ENCODE measurements at places on chromosomes 16 and 17. TPM values are rescaled to one million over a fixed set of nuclear protein-coding genes. Genes with fewer than 3 reads are reported as not detected.

GRCh38 chr17:35676441-35676840, 55.0 kb upstream of the RASL10B start:
- DNase-seq = no peak

Gene MYH1
- 12.1 TPM for polyA plus RNA-seq

Gene IL21R
- 0.20 TPM for polyA plus RNA-seq

DNA sequence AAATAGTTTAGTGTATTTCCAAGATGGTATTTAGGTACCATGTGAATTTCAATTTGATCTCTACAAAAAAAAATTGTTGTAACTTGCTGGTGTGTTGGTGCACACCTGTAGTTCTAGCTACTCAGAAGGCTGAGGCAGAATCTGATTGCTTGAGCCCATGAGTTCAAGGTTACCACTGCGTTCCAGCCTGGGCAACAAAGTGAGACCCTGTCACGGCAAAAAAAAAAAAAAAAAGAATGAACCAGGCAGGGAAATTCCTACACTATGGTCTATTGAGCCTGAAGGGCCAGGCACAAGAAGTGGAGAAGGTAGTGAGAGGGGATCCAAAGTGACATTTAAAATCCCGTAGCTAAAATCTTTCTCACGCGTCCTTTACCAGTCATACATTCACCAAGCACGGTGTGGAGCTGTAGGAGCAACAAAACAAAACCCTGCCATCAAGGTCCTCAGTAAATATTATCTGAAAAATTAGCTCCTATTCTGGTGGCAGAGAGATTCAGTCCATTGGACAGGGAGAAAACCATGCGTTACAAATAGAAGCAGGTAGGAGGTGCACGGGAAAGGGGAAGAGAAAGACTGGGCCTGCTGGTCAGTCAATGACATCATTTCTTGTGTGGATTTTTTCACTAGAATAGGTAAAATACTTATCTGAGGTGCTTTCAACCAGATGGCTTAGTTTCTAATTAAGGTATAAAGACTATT, 27.3 kb downstream of the TXNDC11 start:
- DNase-seq = no peak

Gene TP53TG3
- polyA plus RNA-seq = not detected

DNA sequence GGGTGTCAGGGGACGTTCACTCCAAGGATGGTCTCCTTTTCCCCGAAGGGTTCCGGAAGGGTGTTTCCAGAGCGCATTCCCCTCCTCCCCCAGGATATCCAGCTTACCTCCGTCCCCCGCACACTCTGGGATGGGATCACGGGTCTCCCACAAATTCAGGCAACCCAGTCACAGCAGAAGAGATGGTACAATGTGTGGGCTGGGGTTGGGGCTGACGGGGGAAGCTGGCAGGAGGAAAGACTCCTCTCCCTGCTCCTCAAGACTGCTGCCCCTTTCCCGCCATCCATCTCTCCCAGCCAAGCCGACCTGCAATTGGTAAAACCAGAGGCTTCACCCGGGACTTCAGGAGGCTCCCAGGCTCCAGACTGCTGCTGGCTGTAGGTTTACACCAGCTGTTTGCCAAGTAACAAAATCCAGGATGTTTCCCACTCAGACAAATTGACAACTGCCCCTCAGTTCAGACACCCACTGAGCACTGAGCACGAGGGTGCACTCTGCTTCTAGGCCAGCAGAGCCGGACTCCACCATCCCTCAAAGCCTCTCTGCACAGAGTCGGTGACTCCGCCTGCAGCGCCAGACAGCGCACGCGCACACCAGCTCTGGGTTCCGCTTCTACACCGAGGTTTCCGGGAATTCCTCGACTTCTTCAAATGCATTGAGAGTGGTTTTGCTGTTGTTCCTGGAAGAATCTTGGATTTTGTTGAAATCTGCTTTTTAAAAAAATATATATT, 37.7 kb downstream of the ASPA start:
- DNase-seq = no peak

- no peak for DNase-seq
Observed at GRCh38 chr17:50663812-50664374, 29.2 kb downstream of the ABCC3 start.

Gene ENKD1
- 7.6 TPM for polyA plus RNA-seq

Gene PPY
- polyA plus RNA-seq = not detected

Gene NOD2
- 1.4 TPM for polyA plus RNA-seq

DNA sequence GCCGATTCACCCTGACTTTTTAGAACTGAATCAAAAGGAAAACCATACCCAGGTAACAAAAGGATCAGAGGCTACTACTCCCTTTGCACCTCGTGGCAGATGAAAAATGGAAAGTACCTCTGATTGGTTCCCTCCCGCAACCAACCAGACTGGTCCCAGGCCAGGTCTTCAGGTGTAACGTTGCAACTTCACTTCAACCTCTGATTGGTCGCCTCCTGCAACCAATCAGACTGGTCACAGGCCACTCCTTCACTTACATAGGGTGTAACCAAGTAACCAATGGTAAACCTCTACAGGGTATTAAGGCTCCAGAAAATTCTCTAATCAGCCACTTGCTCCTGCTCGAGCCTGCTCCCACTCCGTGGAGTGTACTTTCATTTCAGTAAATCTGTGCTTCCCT, 89.4 kb downstream of the ADCY9 start:
- no peak for DNase-seq

Gene CMTM2
- polyA plus RNA-seq = 0.30 TPM

DNA sequence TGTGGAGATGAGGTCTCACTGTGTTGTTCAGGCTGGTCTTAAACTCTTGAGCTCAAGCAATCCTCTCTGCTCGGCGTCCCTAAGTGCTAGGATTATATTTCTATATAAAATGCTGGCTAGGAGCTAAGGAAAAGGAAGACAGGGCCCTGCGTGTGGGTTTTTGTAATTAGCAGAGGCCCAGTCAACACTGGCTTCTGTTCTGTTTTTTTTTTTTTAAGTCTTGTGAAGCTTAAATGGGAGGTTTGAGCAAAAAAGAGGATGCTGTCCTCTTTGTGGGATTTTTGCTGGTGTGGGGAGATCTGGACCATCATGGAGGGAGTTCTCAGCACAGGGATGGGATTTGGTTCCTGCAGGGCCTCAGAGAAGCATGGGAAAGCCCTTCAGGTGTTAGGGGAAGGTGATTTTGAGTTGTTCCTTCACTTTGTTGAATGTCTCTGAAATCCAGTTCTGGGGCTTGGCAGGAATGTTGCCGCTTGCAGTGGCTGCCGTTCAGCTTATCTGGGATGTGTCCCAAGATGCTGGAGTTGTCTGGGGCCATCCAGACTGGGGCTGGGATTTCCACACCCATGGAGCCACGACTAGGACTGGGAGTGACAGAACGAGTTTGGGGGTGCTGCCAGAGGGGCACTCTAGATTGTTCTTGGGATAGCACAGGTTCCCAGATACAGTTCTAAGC, 4.2 kb downstream of the PYCARD start:
- no peak for DNase-seq

Gene SP6
- polyA plus RNA-seq = 1.0 TPM

DNA sequence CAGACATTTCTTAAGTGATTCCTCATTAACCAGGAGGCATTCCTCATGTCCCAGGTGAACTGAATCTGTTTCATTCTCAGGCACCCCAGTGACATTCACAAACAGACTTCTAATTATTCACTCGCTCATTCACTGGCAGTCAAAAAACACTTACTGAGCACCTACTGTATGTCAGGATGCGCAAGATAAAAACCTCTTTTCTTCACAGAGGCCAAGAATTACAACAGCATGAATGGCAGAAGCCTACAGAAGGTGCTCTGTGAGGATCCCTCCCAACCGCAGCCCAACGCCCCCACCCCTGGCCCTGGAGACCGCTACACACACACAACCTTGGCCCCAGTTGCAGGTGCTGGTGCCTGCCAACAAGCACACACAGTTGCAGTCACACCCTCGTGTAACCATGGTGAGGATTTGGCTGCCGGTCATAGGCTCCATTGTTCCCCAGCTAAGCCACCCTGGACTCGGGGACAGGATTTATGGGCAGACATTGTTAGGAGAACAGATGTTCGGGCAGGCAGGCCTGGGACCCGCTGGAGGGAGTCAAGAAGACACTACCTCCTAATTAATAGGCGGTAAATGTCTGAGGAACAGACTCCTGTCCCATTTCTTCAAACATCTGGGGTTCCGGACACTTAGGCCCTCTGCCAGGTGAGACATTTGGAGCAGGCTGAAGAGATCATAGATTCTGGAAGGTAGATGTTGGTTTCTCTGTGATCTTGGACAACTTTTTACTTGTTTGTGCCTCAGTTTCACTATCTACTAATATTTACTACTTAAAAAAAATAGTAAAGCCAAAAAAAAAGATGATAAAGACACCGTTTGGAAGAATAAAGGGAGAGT, 43.2 kb downstream of the CUEDC1 start:
- peak; percentile 78 for DNase-seq

DNA sequence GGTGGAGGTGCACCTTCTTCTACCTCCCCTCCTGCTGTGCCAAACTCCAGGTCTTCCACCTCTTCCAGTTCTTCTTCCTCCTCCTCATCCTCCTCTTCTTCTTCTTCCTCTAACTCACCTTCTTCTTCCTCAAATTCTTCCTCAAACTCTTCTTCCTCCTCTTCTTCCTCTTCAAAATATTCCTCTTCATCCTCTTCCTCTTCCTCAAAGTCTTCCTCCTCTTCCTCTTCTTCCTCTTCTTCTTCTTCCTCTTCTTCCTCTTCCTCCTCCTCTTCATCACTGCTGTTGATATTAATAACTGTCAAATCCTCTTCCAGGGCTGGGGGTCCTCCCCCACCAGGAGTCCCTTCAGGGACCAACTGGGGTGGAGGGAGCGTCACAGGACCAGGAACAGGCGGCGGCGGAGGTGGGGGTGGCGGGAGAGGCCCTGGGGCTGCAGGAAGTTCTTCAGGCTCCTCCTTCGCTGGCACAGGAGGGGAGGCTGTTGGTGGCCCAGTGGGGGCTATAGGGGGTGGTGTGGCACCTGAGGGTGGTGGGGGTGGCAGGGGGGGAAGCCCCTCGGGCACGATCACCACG, 30.7 kb upstream of the ALOX15 start:
- no peak for DNase-seq

Gene SPATA22
- 0.46 TPM for polyA plus RNA-seq
